Tibial artery (tissue), 4 donors: ENCODE measurements at places on chromosomes 11 and 22.

- DNase-seq, result no peak
These were observed 11.9 kb downstream of the TOM1 start for GRCh38 chr22:35311551-35311999.

- no peak for DNase-seq
These were observed 1.8 kb upstream of the PKP3 start for GRCh38 chr11:392102-392777.

DNA sequence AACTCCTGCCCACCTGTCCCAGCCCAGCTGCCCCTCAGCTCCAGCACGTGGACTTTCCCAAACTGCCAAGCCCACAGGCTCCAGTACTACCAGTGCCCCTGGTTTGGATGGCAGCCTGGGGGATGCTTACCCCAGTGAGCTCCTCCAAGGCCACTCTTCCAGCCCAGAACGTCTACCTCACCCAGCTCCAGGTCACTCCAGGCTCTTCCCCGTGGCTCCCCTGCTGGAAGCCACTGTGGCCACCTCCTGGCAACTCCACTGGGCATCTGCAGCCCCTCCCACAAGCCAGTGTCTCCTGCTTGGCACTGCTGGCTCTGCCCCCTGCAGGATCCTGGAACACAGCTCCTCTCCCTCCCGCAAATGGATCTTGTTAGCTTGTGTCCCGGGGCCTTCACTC lies 29.3 kb downstream of the LMO1 start:
- DNase-seq, result no peak

DNA sequence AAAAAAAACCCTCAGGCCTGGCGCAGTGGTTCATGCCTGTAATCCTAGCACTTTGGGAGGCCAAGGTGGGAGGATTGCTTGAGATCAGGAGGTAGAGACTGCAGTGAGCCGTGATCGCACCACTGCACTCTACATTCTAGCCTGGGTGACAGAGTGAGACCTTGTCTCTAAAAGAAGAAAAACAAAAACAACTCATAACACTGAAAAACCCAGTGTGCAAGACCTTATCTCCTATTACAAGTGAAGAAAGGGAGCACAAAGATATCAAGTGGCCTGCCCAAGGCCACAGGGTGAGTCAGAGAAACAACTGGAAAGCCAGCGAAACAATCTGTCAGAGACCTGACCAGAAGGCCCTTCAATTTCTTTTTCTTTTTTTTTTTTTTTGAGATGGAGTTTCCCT lies 2.5 kb downstream of the TXN2 start:
- no peak for DNase-seq

- DNase-seq, result no peak
These were observed 547.5 kb downstream of the TBC1D22A start for GRCh38 chr22:47309946-47310345.

DNA sequence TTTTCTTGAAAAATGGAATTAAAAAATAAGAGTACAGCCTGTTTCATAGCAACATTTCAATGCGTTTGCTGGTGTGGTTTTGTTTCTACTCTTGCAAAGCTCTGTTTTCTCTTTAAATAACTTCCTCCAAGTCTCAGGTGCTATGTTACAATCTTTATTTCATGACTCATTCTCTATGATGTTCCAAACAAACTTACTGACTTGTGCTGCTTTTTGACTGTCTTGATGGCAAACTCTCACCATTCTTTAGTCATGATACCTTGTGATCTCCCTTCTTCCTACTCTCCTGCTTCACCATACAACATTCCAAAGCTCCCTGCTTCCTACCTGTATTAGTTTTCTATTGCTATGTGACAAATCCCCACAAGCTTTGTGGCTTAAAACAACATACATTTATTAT lies 166.1 kb downstream of the C11orf91 start:
- no peak for DNase-seq

DNA sequence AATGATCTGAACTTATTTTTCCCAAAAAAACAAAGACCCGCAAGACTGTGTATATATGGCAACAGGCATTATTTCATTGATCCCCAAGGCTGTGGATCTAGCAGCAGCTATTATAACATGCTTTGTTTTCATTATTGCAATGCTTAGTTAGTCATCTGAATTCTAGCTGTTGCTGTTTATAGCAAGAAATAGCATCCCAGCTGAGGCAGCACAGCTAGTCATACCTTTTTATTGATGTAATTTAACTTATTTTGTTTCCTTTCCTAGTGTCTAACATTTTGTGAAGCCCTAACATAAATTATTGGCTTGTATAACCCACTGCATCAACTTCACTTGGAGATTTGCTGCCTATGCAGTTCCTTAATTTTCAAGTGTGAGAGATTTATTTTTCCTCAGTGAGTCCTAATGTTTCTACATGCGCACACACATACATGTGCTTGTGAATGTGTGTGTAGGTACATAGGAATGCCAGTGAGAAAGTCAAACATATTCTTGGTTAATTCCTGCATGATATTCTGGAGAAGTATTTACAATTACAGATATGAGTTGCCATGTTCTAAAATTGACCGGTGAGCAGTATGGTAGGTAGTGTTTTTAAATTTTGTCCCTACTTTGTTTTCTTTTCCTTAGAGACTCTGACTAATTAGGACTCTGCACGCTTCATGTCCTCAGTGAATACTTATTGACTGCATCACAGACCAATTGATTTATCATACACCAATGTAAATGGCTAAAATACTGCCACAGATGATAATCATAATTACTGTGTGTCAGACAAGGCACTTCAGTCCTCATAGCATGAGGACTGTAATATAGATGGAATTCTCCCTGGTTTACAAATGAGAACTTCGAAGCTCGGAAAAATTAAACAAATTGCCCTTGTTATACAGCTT lies 119.3 kb downstream of the WNT11 start:
- DNase-seq, result no peak

DNA sequence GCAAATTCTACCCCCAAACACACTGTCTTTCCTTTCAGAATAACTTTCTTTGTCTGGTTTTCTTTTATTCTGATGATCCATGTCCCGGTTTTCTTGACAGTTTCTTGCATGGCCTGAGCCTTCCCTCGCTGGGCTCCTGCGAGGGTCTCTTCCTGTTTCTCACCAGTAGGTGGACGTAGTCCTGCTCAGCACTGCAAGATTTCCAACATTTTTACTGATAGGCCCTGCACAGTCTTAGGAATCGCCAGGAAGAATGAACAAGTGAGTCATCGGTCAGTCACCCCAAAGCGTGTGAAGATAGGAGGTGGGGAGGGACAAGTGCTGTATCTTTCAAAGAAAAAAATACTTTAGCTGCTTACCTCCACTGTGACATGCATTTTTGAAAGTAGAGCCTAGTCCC lies 16.9 kb upstream of the KIRREL3 start:
- DNase-seq, result no peak

DNA sequence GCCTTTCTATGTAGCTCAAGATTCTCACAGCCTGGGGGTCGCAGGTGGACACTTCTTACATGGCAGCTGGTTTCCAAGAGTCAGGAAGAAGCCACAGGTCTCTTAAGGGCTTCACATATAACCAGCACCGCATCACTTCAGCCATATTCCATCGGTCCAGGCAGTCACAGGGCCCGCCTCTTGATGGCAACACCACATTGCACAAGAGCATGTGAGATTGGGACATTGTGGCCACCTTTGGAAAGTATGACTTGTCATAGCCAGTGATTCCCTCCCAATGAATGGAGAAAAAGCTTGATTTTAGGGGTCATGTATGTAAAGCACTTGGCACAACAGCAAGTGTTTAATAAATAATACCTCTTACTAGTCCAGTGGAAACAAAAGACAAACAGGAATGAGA lies 98.3 kb downstream of the NCAM1 start:
- no peak for DNase-seq

- no peak for DNase-seq
These were observed 63.3 kb downstream of the LIF start for GRCh38 chr22:30183271-30183670.

- no peak for DNase-seq
These were observed 7.6 kb downstream of the ACAD8 start for GRCh38 chr11:134260983-134261382.

DNA sequence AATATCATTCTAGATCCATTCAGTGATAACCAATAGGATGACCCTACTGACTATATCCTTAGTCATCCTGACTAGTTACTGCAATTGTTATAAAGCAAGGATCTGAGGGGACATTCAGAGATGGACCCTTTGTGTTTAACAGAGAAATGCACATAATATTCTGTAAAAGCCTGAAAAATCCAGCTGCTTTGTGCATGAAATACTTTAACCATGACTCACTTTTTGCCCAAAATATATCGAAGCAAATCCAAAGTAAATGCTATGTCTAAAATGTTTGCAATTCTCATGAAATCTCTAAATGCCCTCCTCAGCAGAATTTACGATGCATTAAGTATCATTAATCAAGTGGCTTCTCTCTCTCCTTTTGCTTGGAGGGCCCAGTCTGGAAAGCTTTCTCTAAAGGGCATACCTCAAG lies 178.8 kb upstream of the MTMR2 start:
- no peak for DNase-seq

DNA sequence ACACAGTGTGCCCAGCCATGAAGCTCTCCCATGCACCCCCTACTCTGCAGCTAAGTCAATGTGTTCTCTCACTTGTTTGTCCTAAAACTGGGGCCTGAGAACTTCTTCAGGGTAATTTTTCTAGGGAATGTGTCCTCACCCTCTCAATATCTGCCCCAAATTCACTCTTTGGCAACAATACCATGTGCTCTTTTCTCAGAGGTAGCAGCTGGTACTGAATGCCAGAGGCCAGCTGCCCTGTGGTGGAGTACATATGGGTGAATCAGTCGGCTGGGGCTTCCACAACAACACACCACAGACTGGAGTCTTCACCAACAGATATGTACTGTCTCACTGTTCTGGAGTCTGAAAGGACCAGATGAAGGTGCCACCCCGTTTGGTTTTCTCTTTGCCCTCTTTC lies 97.7 kb upstream of the TOP3B start:
- DNase-seq, result no peak

GRCh38 chr11:70016666-70017367 lies 61.3 kb upstream of the ANO1 start:
- DNase-seq, result no peak

DNA sequence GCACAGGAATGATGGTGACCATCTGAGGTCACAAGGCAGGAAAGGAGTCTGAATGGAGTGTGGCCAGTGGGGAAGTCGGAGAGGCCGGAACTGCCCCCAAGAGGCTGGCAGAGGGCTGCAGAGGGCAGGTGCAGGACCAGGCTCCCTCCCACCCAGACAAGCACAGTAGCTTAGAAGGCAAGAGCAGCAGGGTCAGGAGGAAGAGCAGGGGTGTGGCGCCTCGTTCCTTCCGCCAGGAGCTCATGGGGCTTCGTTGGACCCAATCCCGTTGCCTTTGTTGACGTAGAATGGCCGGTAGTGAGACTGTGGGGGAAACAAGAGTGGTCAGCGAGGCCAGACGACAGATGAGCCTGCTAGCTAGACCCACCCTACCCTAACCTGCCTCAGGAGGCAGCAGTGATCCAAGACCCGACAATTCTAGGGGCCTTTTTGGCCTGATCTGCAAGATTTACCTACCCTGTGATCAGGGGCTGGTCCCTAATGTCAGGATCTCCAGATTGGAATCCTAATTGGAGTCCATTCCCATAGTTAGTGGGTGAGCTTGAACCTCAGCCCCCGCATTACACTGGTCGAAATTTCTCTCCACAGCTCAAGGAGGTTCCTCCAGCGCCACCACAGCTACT lies 25.6 kb downstream of the TRIM29 start:
- no peak for DNase-seq
